Stimulated activated CD8-positive, alpha-beta memory T cell treated with anti-CD3 and anti-CD28 coated beads, Interleukin-2, amount 100 ng/mL, for 1 hour (primary cell): ENCODE measurements at places on chromosomes 5 and 9.

GRCh38 chr5:161134956-161135355, 282.9 kb upstream of the ATP10B start:
- DNase-seq, result no peak

DNA sequence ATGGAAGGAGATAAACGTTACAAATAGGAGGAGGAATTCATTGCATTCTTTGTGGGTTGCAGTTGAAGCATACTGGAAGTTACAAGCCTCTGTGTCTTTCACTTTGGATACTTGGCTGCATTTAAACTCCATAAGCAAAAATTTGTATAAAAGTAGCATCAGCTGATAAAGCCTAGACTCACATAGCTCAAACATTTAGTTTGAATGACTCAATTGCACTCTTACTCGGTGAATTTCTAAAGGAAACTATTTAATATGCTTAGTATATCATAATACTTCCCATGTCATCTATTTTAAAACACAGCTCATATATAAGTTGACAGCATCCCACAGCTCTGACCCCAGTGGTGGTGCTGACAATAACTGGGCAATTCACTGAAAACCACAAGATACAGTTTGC, 596.6 kb upstream of the ZNF608 start:
- DNase-seq, result no peak

- no peak for DNase-seq
These were observed 42.0 kb downstream of the KCNIP1 start for GRCh38 chr5:170545811-170546210.

DNA sequence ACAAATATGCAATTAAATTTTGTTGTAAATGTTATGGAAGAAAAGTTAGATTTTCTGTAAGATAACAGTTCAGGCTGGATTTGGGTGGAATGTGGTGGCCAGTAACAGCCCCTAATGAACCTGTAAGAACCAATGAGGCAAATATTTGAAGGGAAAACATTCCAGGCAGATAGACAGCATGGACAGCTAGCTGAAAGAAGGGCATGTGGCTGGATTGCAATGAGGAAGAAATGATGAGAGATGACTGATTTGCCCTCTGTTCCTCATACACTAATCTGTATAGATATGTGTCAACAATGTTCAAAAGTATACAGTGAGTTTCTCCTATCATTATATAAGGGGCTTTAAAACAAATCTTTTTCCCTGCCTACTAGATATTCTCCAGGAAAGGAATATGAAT, 58.8 kb downstream of the MAN2A1 start:
- no peak for DNase-seq

GRCh38 chr5:139635606-139636206, 12.4 kb upstream of the CXXC5 start:
- DNase-seq, result no peak

DNA sequence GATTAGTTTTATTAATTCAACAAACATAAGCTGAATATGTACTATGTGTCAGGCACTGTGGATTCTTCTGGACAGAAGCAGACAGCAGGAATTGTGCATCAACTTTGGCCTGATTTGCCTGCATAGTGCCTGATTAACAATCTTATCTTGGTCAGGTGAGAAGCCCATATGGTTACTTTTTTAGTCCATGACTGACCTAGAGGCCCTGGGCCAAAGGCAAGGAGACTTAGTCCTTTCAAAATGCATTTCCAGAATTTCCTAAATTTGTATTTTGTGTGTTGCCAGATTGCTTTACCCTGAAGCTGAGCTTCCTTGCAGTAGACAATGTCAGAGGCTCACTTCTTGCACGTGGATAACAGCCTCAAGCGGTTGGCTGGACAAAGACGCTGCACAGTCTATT, 286.7 kb downstream of the SPOCK1 start:
- DNase-seq, result no peak

DNA sequence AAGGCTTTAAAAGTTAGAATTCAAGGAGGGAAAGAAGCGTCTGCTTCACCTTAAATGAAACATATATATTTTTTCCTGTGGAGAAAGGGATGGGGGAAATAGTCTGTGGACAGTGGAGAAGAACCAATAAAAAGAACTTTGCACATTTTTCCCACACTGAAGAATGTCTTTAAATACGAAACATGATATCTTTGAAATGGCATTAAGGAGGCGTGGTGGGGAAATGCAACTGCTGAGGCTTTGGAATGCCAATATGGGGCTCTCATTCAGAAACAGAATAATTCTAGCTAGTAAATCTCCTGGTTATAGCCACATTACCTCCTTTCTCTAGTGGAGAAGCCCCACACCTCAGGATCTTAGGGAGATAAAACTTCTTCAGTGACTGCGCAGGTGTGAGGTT, 46.8 kb downstream of the TNC start:
- no peak for DNase-seq

DNA sequence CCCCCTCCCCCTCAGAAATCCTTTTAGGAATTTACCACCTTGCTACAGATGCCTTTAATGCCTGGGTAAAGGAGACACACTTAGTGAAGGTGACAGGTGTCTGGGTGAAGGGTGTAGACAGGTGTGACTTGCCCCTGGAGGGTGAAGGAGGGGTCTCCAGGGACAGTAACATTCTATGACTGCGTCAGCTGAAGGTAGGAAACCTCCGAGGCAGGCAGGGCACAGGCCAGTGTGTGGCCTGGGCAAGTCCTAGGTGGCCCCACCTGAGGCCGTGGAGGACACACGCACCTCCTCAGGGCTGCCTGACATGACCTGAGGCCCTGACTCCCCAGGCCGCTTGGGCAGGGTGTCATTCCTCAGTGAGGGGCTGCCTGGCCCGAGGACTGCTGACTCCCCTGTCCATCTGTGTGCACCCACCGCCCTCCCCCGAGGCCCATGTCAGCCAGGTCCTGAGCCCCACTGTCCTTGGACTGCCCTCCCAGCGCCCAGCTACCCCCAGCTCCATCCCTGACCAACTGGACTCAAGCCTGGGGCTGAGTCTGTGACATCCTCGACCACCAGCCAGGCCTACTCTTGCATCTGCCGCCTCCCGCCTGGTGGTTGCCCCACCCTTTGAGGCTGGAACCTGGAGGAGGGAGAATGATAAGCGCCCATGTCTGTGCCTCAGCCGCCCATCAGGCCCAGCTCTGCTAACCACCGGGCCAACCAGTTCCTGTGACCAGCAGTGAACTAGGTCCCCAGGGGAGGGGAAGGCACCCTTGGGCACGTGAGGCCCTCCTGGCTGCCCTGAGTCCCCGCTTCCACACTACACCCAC, 18.4 kb downstream of the CARD19 start:
- no peak for DNase-seq

DNA sequence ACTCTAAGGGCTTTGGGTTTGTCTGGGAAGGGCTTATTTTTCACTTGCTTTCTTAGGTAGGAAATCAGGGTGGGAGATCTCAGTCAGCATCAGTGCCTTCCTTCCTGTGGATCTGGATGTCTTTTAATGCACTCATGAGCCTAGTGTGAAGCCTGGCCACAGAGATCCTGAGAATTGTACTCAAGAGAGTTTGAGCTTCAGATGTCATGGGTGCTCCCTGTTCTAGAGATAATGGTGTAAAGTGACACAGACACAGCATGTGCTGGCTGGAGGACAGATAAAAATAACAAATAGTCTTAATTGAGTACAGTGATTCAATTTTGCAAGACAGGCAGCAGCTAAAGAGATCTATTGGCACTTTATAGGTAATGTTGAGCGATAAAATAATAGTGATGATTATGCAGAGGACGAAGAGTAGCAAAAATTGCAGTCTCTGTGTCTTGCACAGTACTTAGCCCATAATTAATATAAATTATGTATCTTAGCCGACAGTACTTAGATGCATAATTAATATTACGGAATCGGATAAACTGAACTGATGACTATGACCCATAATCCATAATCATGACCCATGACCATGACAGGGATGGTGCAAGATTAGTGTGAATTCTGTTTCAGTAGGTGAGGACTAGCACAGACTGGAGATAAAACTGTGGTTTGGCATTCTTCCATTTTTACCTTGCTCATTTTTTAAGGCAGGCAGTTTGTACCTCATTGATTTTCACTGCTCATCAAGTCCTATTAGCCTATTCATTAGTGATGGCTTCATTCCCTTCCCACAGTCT, 408.7 kb upstream of the PIK3R1 start:
- DNase-seq, result no peak

DNA sequence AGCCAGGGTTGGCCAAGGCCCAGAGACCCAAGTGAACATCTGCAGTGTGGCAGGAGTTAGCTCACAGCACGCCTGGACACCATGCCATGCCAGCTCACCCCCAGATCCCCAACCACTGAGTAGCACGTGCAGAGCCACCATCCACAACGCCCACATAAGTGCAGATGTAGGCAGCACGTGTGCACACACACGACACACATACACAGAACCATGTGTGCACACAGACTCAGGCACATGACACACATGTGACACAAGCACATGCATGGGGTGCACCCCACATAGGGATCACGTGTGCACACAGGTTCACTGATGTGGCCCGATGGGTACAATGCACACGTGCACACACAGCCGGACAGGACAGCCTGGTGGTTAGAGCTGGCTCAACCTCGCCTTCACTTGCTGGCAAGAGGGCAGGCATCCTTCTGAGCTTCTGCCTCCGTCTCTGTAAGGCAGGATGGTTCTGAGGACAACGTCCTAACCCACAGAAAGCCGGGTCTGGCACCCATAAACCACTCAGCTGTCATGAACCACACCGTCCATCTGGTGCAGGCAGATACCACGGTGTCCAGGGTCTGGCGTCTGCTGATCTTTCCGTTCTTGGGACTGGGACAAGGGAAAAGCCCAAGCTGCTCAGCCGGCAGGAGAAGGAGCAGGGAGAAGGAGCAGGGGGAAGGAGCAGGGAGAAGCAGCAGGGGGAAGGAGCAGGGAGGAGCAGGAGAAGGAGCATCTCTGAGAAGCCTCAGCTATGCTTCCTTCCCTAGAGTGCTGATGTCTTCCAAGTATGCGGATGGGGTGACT, 12.0 kb downstream of the LRRC26 start:
- DNase-seq, result no peak

DNA sequence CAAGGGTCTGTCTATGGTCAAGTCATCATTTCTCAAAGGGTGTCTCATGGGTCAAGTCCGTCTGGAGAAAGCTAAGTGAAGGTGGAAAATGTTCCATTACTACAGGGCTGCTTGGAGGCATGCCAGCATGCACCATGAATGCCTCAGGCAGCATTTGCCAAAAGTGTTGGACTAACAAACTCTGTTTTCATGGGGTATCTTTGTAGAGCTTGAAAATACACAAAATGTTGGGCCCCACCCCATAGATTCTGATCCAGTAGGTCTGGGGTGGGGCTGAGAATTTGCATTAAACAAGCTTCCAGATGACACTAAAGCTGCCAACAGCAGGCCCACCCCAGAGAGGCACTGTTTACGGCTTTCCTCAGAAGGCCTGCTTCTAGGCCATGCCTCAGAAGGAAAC, 75.0 kb upstream of the FRRS1L start:
- no peak for DNase-seq

DNA sequence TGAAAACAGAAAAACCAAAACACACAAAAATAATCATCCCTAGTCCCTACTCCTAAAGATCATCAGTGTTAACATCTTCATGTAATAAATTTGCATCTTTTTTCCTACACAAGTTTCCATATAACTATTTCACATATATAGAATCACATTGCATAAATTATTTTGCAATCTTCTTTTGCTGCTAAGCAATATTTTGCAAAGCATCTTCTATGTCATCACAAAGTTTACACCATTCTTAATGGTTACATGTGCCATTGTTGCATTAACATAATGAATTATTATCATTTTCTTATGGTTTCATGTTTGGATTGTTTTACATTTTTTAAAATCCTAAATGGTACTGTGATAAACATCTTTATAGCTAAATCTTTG, 17.8 kb downstream of the SH3TC2 start:
- no peak for DNase-seq

DNA sequence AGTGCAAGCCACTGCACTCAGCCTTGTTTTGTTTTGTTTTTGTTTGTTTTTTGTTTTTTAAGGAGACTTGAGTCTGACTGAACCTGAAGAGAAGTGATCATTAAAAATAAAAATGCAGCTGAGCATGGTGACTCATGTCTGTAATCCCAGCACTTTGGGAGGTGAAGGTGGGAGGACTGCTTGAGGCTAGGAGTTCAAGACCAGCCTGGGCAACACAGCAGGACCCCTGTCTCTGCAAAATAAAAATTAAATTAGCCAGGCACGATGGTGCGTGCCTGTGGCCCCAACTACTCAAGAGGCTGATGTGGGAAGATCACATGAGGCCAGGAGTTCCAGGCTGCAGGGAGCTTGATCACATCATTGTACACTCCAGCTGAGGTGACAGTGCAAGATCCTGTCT, 6.2 kb downstream of the SLC1A1 start:
- DNase-seq, result no peak
